ENCODE measurements at places on chromosomes 2 and 18. TPM values are rescaled to one million over a fixed set of nuclear protein-coding genes. Genes with fewer than 3 reads are reported as not detected.

GRCh38 chr18:31549416-31549815, 42.3 kb upstream of the TTR start:
- no peaks in the 10 kb centered on the region for H3K4me1 ChIP-seq
- no peak for DNase-seq
- no peaks in the 10 kb centered on the region for H3K36me3 ChIP-seq
- no peak overlapping the region for H3K27ac ChIP-seq
- H3K27me3 ChIP-seq: no peaks in the 10 kb centered on the region

- H3K4me3 ChIP-seq: no peak overlapping the region
- H3K27ac ChIP-seq: peak overlapping the region; percentile 68
- peaks cover 20% of the 10 kb centered on the region for H3K4me1 ChIP-seq
- H3K36me3 ChIP-seq: no peaks in the 10 kb centered on the region
- DNase-seq: peak; percentile 59
Measured at GRCh38 chr18:59873641-59874040, 26.2 kb upstream of the PMAIP1 start.

GRCh38 chr2:237202288-237203030, 116.8 kb downstream of the COPS8 start:
- no peaks in the 10 kb centered on the region for H3K36me3 ChIP-seq
- no peak for DNase-seq
- peak overlapping the region; percentile 34 for H3K4me3 ChIP-seq

GRCh38 chr18:12564378-12564777, 93.5 kb downstream of the SPIRE1 start:
- no peaks in the 10 kb centered on the region for H3K27me3 ChIP-seq
- no peak overlapping the region for H3K27ac ChIP-seq
- H3K4me3 ChIP-seq: no peak overlapping the region
- H3K4me1 ChIP-seq: peaks cover 2% of the 10 kb centered on the region
- no peaks in the 10 kb centered on the region for H3K36me3 ChIP-seq
- DNase-seq: no peak

- H3K4me1 ChIP-seq: peaks cover 97% of the 10 kb centered on the region
- H3K36me3 ChIP-seq: no peaks in the 10 kb centered on the region
- no peak for DNase-seq
- H3K27me3 ChIP-seq: no peaks in the 10 kb centered on the region
- peak overlapping the region; percentile 93 for H3K27ac ChIP-seq
- H3K4me3 ChIP-seq: peak overlapping the region; percentile 55
Measured at GRCh38 chr2:144510294-144510991, 9.5 kb downstream of the ZEB2 start.

GRCh38 chr2:27071990-27072830, 756 bp upstream of the OST4 start:
- H3K27ac ChIP-seq: peak overlapping the region; percentile 44
- H3K4me3 ChIP-seq: peak overlapping the region; percentile 99
- DNase-seq: peak; percentile 94
- H3K27me3 ChIP-seq: no peaks in the 10 kb centered on the region
- H3K36me3 ChIP-seq: peaks cover 29% of the 10 kb centered on the region
- peaks cover 56% of the 10 kb centered on the region for H3K4me1 ChIP-seq

HOXD9 gene
- 0.36 TPM for total RNA-seq

VWA3B gene
- 0.59 TPM for total RNA-seq

TPO gene
- total RNA-seq: not detected

All from osteoblast (primary cell).